ENCODE measurements at places on chromosomes 7 and 10.

- DNase-seq: no peak
Measured at GRCh38 chr7:106375499-106375898, 90.7 kb upstream of the NAMPT start.

GRCh38 chr10:127525686-127526085 is 23.4 kb upstream of the NPS start:
- no peak for DNase-seq

- DNase-seq: no peak
Measured at GRCh38 chr7:78134256-78134655, 335.7 kb downstream of the PHTF2 start.

DNA sequence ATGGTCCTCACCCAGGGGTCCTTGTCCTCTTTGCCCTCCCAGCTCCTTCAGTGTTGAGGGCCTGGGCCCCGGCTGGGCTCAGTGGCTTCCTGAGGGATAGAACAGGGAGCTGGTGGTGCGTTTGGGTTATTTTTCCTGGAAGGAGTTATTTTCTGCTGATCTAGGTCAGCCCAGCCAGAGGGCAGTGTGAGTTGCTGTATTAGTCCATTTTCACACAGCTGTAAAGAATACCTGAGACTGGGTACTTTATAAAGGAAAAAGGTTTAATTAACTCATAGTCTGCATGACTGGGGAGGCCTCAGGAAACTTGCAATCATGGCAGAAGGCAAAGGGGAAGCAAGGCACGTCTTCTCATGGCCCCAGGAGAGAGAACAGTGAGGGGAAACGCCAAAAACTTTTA is 122.4 kb upstream of the PCBD1 start:
- DNase-seq: no peak

GRCh38 chr10:103669944-103670343 is 176.4 kb downstream of the NEURL1 start:
- no peak for DNase-seq

DNA sequence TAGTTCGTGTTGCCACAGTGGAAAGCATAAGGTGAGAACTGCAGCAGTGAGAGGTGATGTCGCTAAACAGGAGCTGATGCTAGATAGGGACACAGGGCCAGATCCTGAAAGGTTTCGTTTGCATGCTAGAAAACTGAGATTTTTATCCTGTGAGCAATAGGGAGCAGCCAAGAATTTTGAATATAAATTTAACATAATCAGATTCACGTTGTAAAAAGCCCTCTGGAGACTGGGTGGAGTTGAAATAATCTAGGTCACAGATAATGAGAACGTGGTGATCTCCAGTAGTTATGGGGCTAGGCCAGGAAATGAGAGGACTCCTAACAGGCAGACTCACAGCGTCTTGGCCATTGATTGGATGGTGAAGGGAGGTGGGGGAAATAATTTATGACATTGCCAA is 92.1 kb upstream of the IMMP2L start:
- DNase-seq: no peak

- DNase-seq: no peak
Measured at GRCh38 chr10:33963729-33964128, 629.3 kb upstream of the NRP1 start.
